ENCODE measurements at places on chromosomes 16 and 17.

DNA sequence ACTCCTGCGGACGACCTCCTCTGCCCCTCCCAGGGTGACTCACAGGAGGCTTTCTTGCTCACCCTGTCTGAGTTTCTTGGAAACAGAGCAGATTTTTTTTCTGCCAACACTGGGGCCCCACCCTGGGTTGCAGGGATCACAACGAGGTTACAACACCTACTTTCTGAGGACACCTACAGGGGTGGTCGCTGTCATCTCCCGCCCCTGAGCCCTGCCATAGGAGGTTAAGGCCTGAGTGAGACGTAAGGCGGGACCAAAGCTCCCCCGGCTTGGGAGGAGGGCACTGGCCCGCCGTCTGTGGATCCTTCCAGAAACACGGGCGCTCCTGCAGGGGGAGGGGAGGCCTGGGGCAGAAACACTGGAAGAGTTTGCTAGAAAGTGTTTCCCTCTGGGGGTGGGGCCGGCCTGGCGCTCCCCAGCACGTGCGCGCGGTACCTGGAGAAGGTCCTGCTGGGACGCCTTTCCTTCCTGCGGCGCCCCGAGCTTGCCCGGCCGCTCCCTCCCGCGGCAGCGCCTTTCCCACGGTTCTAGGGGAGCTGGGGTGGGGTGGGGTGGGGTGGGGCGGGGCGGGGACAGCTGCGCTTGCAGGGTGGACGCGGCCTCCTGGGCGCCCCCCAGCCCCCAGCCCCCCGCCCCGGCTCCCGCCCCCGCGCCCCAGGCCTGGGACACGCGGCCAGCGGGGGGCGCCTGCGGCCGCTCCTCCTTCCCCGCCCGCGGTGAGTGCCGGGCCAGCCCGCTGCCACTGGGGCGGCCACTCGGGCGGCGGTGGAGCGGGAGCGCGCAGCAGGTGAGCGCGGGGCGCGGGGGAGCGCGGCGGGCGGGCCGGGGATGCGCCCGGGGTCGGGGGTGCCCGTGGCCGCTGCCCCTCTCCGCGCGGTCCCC lies 20.7 kb upstream of the ADCY7 start:
- peak; percentile 29 for DNase-seq

DNA sequence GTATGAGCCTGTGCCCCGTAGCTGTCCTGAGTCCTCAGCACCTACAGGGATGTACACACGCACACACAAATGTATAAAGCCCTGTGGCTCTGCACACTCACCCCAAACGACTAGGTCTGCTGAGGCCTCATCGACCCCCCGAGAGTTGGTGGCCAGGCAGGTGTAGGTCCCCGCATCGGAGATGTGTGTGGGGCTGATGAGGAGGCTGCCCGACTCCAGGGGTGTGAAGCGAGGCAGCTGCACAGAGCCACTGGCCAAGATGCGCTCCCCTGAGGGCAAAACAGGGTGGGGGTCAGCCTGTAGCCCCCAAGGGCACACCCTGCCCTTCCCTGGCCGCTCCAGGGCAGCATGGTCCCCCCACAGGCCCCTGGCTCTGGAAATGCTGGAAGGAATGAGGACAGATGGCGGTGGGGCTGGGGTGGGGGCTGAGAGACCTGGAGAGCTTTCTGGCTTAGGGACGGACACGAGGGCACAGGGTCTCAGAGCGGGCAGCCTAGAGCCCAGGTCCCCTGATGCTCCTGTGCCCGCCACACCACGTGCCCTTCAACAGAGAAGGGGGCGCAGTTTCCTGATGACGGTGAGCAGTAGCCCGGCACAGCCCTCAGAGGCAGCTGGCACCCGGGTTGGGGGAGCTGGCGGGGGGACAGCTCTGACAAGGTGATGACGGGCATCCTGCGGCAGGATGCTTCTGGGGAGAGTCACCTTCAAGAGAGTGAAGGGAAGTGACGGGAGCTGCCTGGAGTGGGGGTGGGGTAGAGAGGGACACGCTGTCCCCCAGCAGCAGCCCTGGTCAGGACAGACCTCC lies 119.8 kb upstream of the CDC42EP4 start:
- DNase-seq = no peak

GRCh38 chr16:85566561-85567100 lies 46.5 kb upstream of the GSE1 start:
- no peak for DNase-seq

DNA sequence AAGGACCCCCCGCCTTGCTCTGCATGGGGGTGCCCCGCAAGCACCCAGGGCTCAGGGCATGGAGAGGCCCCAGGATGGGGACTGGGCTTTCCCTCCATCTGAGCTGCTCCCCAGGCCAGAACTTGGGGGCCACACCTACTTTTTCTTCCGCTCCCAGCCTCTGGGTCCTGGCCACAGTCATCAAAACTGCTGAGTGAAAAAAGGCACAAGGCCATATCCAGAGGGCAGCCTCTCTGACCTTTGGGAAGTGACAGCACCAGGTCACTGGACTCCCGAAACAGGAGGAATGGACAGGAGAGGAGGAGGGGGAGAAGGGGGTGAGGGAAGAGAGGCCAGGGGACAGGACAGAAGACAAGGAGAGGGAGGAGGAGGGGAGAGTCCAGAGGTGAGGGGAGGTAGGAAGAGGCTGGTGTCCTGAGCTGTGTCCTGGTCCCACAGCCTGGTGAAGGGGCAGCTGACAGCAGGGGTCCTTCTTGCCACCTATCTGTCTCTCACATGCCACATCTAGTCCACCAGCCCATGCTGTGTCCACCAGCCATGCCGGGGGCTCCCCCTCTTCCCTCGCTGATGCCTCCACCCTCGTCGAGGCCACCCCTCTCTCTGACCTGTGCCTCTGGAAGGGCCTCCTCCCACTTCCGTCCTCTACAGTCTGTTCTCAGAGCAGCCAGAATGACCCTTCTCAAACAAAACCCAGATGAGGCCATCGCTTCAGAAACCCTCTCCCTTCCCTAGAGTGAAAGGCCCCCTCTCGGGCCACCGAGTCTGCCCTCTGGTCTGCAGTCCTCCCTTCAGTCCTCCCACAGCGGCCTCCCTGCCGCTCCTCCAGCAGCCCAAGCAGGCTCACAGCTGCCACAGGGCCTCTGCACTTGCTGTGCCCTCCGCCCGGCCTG lies 73.9 kb upstream of the TOB1 start:
- DNase-seq = no peak

DNA sequence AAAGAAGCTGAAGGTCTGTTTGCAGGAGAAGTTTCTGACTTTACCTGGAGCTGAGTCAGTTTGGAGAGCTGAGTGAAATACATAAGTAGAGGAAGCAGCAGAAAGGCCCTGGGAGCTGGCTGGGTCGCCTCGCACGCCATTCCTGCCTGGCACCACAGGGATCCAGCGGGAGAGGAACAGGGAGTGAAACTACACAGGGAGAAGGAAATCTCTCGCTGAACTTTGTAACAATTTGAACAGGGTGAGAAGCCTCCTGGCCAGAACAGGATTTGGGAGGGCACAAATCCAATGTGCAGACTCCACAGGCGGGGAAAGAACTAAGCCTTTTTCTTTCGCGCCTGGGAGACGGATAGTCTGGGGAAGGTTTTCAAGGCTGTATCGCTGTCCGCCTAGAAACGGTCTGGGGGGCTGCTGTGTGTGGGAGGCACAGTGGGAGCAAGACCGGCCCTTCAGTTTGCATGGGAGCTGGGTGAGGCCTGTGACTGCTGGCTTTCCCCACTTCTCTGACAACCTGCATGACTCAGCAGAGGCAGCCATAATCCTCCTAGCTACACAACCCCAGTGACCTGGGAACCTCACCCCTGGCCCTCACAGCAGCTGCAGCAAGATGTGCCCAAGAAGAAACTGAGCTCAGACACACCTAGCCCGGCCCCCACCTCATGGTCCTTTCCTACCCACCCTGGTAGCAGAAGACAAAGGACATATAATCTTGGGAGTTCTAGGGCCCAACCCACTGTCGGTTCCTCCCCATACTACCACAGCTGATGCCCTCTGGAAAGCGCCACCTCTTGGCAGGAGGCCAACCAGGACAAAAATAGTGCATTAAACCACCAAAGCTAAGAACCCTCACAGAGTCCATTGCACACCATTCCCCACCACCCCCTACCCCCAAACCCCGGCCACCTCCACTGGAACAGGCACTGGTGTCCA lies 778.6 kb downstream of the KCNJ2 start:
- DNase-seq = no peak

DNA sequence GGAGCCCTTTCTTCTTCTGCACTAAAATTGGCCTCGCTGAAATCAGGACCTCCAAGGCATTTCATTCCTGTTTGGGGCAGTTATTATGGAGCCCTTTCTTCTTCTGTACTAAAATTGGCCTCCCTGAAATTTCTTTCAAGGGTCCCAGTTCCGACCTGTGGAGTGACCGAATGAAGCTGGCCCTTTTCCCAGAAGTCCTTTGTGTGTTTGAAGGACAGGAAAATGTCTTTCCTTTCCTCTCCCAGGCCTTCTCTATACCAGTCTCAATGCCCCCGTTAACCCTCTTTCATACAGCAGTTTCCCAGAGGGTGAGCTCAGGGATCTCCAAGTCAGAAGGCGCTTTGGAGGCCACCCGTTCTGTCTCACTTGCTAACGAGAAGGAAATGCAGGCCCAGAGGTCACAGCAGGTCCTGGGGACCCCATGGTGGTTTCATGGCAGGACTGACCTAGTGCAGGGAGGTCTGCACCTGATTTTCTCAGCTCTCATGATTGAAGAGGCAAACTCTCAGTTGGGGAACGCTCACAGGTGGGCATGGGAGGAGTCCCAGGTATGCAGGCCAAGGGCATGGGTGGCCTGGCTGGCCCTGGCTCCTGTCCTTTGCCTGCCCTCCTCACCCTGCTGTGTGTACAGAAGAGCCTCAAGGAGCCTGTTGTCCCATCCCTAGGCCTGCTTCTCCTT lies 37.1 kb upstream of the DOC2B start:
- DNase-seq = no peak

DNA sequence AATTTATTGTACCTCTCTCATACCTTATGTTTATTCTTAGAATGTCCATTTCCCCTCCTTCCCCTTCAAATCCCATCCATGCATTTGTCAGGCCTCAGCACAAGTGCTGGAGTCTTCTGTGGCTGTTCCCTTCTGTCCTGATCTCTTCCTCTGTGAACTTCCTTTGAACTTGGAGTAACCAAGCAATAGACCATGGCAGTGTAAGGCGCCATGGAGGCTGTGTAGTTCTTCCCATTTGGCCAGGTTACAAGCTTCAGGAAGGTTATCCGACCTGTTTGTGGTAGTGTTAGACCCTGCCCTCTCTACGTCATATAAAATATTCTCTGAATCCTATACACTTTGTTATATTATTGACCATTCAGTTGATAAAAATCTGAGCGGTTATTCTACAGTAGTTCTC lies 28.6 kb downstream of the MAP2K6 start:
- no peak for DNase-seq

- no peak for DNase-seq
These were observed 11.2 kb downstream of the METTL22 start for GRCh38 chr16:8632675-8633182.

DNA sequence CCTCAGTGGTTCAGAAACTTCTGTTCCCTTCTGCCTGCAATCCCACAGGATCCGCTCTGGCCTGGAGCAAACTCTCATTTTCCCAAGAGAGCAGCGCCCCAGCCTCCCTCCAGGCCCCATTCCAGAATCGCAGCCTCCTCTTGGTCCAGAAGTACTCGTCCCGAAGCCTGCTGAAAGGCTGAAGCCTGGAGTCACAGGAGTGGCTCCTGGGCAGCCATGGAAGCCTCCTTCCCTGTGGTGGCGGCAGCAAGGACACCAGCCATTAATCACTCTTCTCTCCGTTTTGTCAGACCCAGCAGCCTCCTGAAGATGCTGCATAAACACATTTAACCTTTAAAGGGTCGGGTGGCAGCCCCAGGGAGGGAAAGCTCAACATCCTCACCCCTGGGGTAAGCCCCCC lies 66.9 kb upstream of the TNRC6C start:
- DNase-seq = no peak

DNA sequence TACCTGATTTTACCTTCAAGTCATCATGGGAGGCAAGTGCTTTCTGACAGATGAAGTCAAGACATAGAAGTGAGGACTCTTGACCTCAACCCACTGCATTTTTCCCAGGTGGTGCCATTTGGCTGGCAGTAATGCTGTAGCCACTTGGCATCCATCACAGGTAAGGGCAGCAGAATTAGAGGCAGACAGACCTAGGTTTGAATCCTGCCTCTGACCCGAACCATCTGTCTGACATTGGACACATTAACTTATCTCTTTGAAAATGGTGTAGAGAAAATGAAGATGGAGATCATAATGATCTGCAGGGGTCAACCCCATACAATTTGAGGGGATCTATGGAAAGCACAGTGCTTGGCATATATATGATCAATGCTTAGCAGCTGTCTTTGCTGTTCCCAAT lies 505.5 kb downstream of the NPIPA7 start:
- no peak for DNase-seq

- no peak for DNase-seq
These were observed 8.3 kb downstream of the CUEDC1 start for GRCh38 chr17:57946798-57947358.

DNA sequence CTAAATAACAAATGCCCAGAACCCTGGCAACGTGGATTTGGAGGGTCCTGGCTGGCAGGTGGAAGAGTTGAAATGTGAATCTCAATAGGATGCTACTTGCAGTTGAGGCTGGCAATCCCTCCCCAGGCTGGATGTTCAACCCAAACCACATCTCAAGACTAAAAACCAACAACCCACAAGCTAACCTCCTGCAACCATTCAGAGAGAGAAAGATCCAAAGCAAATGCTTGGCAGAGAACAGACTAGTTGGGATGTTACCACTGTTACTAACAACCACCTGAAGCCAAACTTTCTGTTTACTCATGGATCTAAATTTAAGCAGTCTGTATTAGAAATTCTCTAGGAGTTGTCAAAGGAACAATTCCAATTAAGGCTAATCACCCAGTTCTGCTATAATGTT lies 27.9 kb downstream of the SMG6 start:
- DNase-seq = no peak

- no peak for DNase-seq
These were observed 941.5 kb downstream of the CDH11 start for GRCh38 chr16:64180136-64180900.

GRCh38 chr17:76714822-76715495 lies 4.2 kb upstream of the MXRA7 start:
- DNase-seq = peak; percentile 83

DNA sequence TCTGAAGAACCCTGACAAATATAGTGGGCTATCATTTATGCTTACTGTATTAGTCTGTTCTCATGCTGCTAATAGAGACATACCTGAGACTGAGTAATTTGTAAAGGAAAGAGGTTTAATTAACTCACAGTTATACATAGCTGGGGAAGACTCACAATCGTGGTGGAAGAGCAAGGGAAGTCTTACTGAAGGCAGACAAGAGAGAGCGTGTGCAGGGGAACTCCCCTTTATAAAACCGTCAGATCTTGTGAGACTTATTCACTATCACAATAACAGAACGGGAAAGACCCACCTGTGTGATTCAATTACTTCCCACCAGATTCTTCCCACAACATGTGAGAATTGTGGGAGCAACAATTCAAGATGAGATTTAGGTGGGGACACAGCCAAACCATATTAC lies 526.8 kb upstream of the GOT2 start:
- DNase-seq = no peak

GRCh38 chr16:3728424-3729160 lies 11.3 kb upstream of the TRAP1 start:
- DNase-seq = no peak

GRCh38 chr16:27600381-27600780 lies 50.4 kb downstream of the KATNIP start:
- no peak for DNase-seq

- no peak for DNase-seq
These were observed 30.7 kb upstream of the CDRT4 start for GRCh38 chr17:15498107-15498506.

Data from T-helper 9 cell (primary cell).